ENCODE measurements at places on chromosomes 12 and 14.
A peak's percentile ranks its signal among the peaks of the same experiment; 100 is the strongest.

- no peak for DNase-seq
Measured at GRCh38 chr14:94081386-94081820, 293 bp downstream of the IFI27L1 start.

- no peak for DNase-seq
Measured at GRCh38 chr14:24430682-24431568, 1.2 kb downstream of the KHNYN start.

- DNase-seq: no peak
Measured at GRCh38 chr14:104139460-104140212, 1.2 kb downstream of the KIF26A start.

GRCh38 chr12:103431950-103432349 lies 63.8 kb downstream of the C12orf42 start:
- no peak for DNase-seq

DNA sequence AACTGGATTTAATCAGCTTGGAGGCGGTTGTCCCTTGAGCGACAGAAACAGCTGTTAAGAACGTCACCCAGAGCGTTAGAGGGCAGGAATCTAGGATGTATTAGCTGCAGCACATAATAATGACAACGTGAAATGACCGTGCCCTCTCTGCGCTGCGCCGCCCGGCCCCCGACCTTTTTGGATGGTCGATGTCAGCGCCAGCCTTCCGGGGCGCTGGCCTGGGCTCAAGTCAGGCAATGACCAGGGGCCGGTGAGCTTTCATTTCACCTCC lies 427 bp upstream of the TMEM120B start:
- DNase-seq: peak; percentile 48

GRCh38 chr12:87812030-87812429 lies 217.2 kb downstream of the C12orf50 start:
- DNase-seq: no peak

DNA sequence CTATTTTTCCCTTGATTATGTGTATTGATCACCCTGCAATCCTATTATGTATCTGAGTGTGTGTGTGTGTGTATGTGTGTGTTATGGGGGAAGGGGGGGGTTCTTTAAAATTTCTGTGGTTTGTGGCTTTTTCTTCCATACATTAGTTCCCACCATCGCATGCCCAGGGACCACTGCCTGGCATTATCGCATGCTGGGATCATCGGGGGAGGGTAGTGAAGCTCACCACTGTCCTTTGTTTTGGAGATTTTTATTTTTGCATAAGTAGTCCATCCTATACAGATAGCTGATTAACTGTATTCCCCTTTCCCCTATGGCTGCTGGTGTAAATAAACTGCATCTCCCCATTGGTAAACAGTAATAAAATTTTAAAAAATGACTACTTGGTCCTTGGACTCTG lies 3.4 kb downstream of the ATXN7L3B start:
- DNase-seq: no peak

- DNase-seq: no peak
Measured at GRCh38 chr12:80877721-80878265, 59.9 kb downstream of the LIN7A start.
